ENCODE measurements at places on chromosomes 12 and 14. TPM values are rescaled to one million over a fixed set of nuclear protein-coding genes. Genes with fewer than 3 reads are reported as not detected.

TAS2R42 gene
- not detected for total RNA-seq

- DNase-seq = no peak
- H3K36me3 ChIP-seq = no peaks in the 10 kb centered on the region
- no peaks in the 10 kb centered on the region for H3K27me3 ChIP-seq
- no peak overlapping the region for H3K4me3 ChIP-seq
- no peak overlapping the region for H3K27ac ChIP-seq
- no peaks in the 10 kb centered on the region for H3K4me1 ChIP-seq
Measured at GRCh38 chr14:60931218-60931617, 49.7 kb downstream of the TRMT5 start.

GRCh38 chr12:123531091-123531490 is 2.4 kb downstream of the RILPL1 start:
- no peak for DNase-seq
- peaks cover 10% of the 10 kb centered on the region for H3K4me1 ChIP-seq
- no peak overlapping the region for H3K4me3 ChIP-seq
- no peaks in the 10 kb centered on the region for H3K27me3 ChIP-seq
- no peaks in the 10 kb centered on the region for H3K36me3 ChIP-seq
- H3K27ac ChIP-seq = no peak overlapping the region

- H3K36me3 ChIP-seq = peaks cover 6% of the 10 kb centered on the region
- no peak overlapping the region for H3K27ac ChIP-seq
- no peaks in the 10 kb centered on the region for H3K4me1 ChIP-seq
- no peaks in the 10 kb centered on the region for H3K27me3 ChIP-seq
- DNase-seq = no peak
Measured at GRCh38 chr12:56321027-56321426, 5.2 kb upstream of the CNPY2 start.

DNA sequence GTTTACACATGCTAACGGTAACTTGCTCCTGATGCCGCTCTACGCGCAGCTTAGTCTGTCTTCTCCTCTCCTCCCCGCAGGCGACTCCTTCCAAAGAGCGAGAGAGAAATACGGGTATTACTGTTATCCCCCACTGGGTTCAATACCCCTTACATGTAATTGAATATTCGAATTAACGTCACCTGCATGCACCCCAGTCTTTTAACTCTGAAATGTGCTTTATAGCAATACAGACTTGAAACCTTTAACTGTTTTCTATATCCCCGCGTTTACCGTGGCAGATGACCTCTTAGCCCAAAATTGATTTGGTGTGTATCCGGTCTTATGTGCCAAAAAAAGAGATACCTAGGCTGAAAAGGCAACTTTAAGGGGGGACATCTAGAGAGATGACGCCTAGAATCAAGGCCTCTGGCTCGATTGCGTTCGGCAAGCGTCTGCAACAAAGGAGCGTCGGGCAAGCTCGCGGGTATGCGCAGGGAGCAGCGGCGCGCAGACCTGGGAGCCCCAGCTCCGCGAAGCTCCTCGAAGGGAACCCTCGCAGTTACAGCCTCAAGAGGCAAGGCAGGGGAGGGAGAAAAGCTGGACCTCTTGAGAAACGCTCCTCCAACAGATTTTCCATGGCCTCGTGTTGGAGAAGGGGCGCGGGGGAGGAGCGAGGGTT is 6.8 kb upstream of the FOXG1 start:
- H3K4me1 ChIP-seq = no peaks in the 10 kb centered on the region
- H3K4me3 ChIP-seq = no peak overlapping the region
- H3K27ac ChIP-seq = no peak overlapping the region
- H3K27me3 ChIP-seq = peaks cover 49% of the 10 kb centered on the region

RAPGEF3 gene
- 0.82 TPM for total RNA-seq

GRCh38 chr12:96701856-96702255 is 205.2 kb upstream of the NEDD1 start:
- DNase-seq = no peak
- H3K27ac ChIP-seq = no peak overlapping the region
- no peaks in the 10 kb centered on the region for H3K4me1 ChIP-seq

PSMA3 gene
- 99.7 TPM for total RNA-seq

- no peak for DNase-seq
- H3K27ac ChIP-seq = no peak overlapping the region
- H3K27me3 ChIP-seq = peaks cover 2% of the 10 kb centered on the region
- H3K4me3 ChIP-seq = no peak overlapping the region
- no peaks in the 10 kb centered on the region for H3K4me1 ChIP-seq
Measured at GRCh38 chr12:10175846-10176636, 2.8 kb upstream of the TMEM52B start.

GALNT16 gene
- 0.46 TPM for total RNA-seq

PWP1 gene
- total RNA-seq = 26.9 TPM

NDRG2 gene
- 27.1 TPM for total RNA-seq

NGB gene
- not detected for total RNA-seq

DNA sequence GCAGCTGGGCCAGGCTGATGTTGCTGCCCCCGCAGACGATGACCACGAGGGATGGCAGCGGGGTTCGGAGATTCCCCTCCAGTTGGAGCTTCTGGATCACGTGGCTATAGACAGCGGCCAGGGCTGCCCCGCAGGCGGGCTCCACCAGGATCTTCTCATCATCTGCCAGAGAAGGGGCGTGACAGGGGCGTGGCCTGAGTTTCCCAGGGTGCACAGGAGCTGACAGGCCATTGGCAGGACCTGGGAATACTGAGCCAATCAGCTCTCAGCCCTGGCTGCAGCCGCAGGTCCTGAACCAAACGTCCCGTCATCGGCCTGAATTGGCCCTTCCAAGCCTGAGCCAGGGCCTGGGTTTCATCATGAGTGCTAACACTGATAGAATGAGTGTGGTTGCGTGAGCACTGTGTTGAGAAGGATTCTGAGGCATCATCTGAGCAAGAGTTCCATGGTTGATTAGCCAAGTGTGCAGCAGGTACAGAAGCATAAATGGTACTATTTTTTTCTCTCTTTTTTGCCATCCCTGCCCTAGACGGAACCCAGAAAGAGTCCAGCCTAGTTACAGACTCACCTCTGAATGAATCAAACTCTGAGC is 10.6 kb downstream of the SDS start:
- H3K27me3 ChIP-seq = peaks cover 12% of the 10 kb centered on the region
- no peak overlapping the region for H3K4me3 ChIP-seq
- no peaks in the 10 kb centered on the region for H3K36me3 ChIP-seq
- no peak overlapping the region for H3K27ac ChIP-seq

FAM90A1 gene
- total RNA-seq = not detected

GRCh38 chr12:49094160-49094974 is at the start of gene DHH:
Gene DHH (minus strand): TSS chr12:49094801. CDS start chr12:49094512, 289 bp downstream.
- H3K27me3 ChIP-seq = peaks cover 57% of the 10 kb centered on the region
- H3K27ac ChIP-seq = no peak within 1 kb of the TSS
- H3K4me3 ChIP-seq = peak within 1 kb of the TSS; percentile 11
- peaks cover 45% of the 10 kb centered on the region for H3K4me1 ChIP-seq
- no peak for DNase-seq

DNA sequence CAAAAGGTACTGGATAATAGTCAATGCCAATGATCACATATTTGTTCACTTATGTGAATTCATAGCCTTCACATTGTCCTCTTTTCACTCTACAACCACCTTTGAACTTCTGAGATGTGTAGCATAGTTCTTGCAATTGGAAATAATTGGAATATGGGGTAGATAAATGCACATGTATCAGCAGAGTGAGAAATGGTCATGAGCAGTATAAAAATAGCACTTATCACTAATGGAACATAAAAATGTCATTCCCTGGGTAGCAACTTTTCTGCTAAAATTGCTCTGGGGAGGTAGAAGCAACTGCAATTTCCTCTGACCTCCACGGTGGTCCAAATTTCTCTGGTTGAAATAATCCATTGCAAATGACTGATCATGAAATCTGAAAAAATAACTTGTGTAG is 1785.7 kb upstream of the FLRT2 start:
- no peaks in the 10 kb centered on the region for H3K27me3 ChIP-seq
- no peak overlapping the region for H3K27ac ChIP-seq
- no peak overlapping the region for H3K4me3 ChIP-seq

DCN gene
- 6.9 TPM for total RNA-seq

- H3K27me3 ChIP-seq = no peaks in the 10 kb centered on the region
- H3K27ac ChIP-seq = no peak overlapping the region
- H3K4me1 ChIP-seq = no peaks in the 10 kb centered on the region
- no peak overlapping the region for H3K4me3 ChIP-seq
- H3K36me3 ChIP-seq = no peaks in the 10 kb centered on the region
- no peak for DNase-seq
Measured at GRCh38 chr12:30188602-30189326, 405.0 kb upstream of the TMTC1 start.

CLEC4A gene
- 1.9 TPM for total RNA-seq

FKBP11 gene
- total RNA-seq = 64.8 TPM

ANG gene
- total RNA-seq = not detected

DNA sequence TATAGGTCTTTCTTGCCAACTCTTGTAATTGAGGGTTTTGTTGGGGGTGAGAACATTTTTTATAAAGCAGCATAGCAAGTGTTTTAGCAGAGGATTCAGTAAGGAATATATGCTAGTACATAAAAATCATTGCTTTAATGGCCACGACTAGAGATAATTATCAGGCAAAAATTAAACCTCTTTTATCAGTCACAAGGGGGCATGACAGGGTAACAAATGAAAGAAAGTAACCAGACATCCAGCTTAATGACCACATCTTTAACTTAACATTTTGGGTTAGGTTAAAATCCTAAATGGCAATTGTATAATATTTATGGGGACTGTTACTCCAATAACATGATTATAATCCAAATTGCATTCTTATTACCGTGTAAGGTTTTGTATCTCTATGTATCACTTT is 119.6 kb downstream of the LRRIQ1 start:
- no peaks in the 10 kb centered on the region for H3K4me1 ChIP-seq
- no peak overlapping the region for H3K27ac ChIP-seq
- no peak for DNase-seq
- H3K27me3 ChIP-seq = no peaks in the 10 kb centered on the region

DNA sequence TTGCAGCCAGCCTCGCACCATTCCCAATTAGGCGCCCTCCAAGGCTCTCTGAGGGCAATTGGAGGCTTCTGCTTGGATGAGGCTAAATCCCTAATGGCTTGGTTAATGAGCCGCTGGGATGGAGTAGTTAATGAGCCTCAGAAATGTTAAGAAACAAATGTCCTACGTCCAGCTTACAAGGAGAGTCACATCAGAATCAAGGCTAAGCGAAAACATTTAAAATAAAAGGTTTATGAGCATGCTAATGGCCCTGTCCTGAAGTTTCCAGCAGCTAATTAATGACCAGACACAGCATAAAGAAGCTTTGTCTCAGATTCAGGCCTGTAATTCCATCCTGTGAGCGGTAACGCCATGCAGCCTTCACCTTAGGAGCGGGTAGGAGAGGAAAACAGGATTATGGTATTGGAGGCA is 200.7 kb upstream of the BCL2L14 start:
- peaks cover 43% of the 10 kb centered on the region for H3K36me3 ChIP-seq
- no peaks in the 10 kb centered on the region for H3K27me3 ChIP-seq
- no peak overlapping the region for H3K27ac ChIP-seq

- H3K27me3 ChIP-seq = no peaks in the 10 kb centered on the region
- no peak overlapping the region for H3K27ac ChIP-seq
- no peaks in the 10 kb centered on the region for H3K36me3 ChIP-seq
- no peak overlapping the region for H3K4me3 ChIP-seq
Measured at GRCh38 chr12:22562036-22563028, 18.0 kb upstream of the C2CD5 start.

ADAMTS20 gene
- not detected for total RNA-seq

GRCh38 chr12:131816495-131816894 is 11.7 kb upstream of the MMP17 start:
- no peak overlapping the region for H3K27ac ChIP-seq
- H3K36me3 ChIP-seq = no peaks in the 10 kb centered on the region
- H3K4me1 ChIP-seq = no peaks in the 10 kb centered on the region
- H3K27me3 ChIP-seq = peaks cover 8% of the 10 kb centered on the region

MUCL1 gene
- not detected for total RNA-seq

DNA sequence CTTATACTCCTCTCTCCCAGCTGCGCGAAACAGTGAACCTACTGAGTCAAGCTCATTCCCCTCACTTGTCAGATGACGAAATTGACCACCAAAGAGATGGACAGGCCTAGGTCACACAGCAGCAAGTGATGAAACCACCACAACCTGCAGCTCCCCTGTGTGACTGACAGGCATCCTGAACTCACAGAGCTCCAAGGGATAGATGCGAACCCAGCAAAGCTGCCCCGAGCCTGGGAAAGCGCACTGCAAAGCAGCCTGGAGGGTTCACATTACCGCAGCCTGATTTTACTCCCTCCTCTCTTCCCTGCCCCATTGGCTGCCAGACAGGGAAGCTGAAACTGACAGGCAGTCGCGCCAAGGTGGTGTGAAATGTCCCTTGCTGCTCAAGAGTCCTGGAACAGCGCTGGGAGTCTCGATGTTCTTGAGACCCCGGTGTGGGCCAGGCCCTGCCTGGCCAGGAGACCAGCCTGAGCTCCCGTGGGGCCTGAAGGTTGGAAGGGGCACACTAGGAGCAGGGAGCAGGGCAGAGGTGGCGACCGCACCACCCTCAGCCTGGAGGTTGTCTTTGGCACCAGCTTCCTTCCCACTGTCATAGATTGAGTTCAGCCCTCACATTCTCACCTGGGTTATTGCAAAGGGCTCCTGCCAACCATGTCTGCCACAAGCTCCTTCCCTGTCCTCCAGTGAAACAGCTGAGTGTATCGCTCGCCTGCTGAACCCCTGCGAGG is 36.3 kb downstream of the SNRNP35 start:
- DNase-seq = no peak
- H3K27me3 ChIP-seq = no peaks in the 10 kb centered on the region
- no peaks in the 10 kb centered on the region for H3K36me3 ChIP-seq
- no peak overlapping the region for H3K27ac ChIP-seq

AGAP2 gene
- total RNA-seq = 66.4 TPM

DNA sequence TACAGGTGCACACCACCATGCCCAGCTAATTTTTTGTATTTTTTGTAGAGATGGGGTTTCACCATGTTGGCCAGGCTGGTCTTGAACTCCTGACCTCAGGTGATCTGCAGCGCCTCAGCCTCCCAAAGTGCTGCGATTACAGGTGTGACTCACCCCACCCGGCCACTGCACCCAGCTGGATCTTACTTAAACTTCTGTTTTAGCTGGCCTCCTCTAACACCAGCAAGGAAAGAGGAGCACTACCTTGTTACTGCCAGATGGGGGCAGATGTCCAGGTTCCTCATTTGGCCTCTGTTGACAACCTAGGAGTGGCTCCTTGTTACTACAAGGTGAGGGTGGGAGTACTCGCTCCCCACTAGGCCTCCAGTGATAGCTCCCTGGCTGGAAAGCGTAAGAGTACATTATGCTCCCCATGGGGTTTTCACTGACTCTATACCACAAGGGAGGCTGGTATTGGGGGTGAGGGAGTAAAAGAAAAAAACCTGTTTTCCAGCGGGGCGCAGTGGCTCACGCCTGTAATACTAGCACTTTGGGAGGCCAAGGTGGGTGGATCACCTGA is 13.2 kb upstream of the ARF6 start:
- H3K36me3 ChIP-seq = no peaks in the 10 kb centered on the region
- peak overlapping the region; percentile 3 for H3K27ac ChIP-seq
- no peaks in the 10 kb centered on the region for H3K27me3 ChIP-seq
- peaks cover 14% of the 10 kb centered on the region for H3K4me1 ChIP-seq
- DNase-seq = peak; percentile 47

GRCh38 chr12:111777345-111778045 is 10.8 kb downstream of the ALDH2 start:
- no peaks in the 10 kb centered on the region for H3K4me1 ChIP-seq
- H3K27me3 ChIP-seq = no peaks in the 10 kb centered on the region
- no peak overlapping the region for H3K27ac ChIP-seq
- no peak overlapping the region for H3K4me3 ChIP-seq
- no peaks in the 10 kb centered on the region for H3K36me3 ChIP-seq

RNASE3 gene
- total RNA-seq = not detected

GRCh38 chr12:2487278-2487677 is 307.5 kb upstream of the FKBP4 start:
- H3K4me3 ChIP-seq = no peak overlapping the region
- no peak for DNase-seq
- H3K4me1 ChIP-seq = no peaks in the 10 kb centered on the region
- no peaks in the 10 kb centered on the region for H3K27me3 ChIP-seq

- H3K27ac ChIP-seq = no peak overlapping the region
- no peak overlapping the region for H3K4me3 ChIP-seq
Measured at GRCh38 chr12:49578471-49579112, 10.7 kb upstream of the MCRS1 start.
